ENCODE measurements at places on chromosomes 12 and 14.
A peak's percentile ranks its signal among the peaks of the same experiment; 100 is the strongest.

- DNase-seq: no peak
Observed at GRCh38 chr12:53147181-53147580, 33.3 kb upstream of the ZNF740 start.

- no peak for DNase-seq
Observed at GRCh38 chr14:100105357-100106169, 40.3 kb downstream of the EVL start.

- DNase-seq: peak; percentile 46
Observed at GRCh38 chr12:96365604-96366380, 34.4 kb downstream of the CDK17 start.

- no peak for DNase-seq
Observed at GRCh38 chr12:81114226-81114625, 36.3 kb downstream of the ACSS3 start.

DNA sequence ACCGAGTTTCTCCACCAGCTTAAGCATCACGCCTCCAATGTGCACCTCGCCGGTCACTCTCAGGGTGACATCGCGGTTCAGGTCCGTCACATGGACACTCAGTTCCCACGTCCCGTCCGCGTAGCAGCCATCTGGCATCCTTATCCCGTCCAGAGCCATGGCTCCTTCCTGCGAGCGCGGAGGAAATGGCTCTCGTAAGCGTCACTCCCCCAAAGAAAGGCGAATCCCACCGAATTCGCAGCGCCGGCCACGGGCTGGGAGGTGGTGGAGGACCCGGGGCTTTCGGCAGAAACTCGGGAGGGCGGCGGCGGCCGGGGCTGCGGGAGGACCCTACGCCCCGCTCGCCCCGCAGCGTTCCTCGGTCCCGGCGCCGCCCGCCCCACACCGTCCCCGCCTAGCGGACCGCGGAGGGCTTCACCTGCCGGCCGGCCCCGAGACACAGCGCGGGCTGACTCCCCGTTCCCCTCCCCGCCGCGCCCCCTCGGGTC is 396 bp downstream of the FERMT2 start:
- peak; percentile 44 for DNase-seq

DNA sequence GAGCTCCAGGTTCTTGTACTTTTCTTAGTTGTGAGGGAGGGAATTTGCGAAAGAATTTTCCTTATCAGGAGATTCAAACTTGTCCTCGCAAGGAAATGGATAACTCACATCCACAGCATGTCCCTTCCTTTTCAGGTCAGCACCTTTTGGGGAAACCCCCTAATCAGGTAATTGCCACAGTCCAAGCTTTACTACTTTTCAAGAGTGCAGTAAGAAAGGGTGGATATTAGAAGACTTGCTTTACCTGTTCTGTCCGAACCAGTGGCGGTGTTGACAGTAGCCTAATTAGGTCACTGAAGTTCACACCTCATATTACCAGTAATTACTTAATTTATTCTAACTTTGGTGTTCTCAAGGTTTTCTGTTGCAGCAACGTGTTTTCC is 6.7 kb upstream of the C12orf50 start:
- DNase-seq: no peak

- DNase-seq: no peak
Observed at GRCh38 chr12:68377881-68378280, 45.7 kb upstream of the MDM1 start.

DNA sequence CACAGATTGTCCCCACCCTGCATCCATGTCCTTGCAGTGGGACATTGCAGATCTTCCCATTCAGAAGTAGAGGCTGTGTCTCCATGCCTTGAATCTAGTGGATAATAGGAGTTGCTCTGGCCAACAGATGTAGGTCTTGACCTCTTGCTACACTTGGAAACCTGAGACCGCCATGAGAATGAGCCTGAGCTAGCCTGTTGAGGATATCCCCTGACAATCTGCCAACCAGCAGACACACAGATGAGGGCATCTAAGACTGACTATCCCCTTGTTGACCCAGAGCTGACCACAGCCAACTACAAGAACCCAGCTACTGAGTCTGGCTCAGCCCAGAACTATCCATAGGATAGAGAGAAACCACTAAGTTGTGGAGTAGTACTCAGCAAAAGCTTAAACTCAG is 161.1 kb upstream of the NOS1 start:
- peak; percentile 42 for DNase-seq

GRCh38 chr12:99381992-99382391 is 265.6 kb upstream of the GARIN6 start:
- DNase-seq: no peak

DNA sequence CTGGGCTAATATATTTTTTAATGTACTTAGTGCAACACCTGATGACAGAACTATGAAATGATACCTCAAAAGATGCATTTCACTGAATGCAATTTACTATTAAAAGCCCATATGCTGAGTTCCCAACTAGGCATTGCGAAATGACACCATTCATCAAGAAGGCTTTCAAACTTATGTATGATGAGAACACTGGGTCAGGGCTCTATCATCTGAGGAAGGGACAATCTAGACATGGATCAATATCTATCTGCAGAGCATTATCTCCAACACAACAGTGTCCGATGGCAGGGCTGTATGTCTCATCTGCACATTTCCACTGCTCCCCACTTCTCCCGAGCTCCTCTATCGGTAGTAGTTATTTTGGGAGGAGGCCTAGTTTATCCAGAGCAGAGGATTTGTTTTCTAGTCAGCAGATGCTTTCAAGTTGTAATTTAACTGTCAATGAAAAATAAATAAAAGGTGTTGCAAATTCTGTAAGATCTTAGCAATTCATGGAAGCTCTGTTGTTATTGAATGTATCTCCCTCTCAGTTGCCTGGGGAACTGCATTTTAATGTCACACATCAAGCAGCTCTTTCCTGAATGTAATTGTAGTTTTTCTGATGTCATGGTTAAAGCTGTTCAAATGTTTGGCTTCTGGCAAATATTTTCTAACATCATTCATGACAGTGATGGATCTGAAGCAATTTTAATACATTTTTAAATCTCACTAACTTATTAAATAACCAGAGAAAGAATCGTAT is 7.4 kb upstream of the GCH1 start:
- DNase-seq: no peak

GRCh38 chr12:57142727-57143126 is 4.7 kb downstream of the LRP1-AS start:
- DNase-seq: no peak

DNA sequence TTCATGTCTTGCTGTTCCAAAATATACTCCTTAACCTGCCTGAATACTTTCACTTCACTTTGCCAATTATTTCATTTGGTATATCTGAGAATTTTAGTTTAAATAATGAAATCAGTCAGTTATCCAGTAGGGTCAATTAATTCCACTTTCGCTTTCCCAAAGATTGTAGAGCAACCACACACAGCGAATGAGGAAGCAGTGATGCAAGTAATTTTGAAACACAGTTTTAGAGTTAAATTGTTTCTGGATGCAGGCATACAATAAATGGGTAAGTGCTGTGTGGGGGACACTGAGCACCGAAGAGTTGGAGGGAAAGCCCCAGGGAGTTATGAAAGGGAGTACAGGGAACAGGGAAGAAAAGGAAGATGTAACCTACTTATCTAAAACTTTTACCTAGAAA is 62.8 kb downstream of the TSHR start:
- no peak for DNase-seq

DNA sequence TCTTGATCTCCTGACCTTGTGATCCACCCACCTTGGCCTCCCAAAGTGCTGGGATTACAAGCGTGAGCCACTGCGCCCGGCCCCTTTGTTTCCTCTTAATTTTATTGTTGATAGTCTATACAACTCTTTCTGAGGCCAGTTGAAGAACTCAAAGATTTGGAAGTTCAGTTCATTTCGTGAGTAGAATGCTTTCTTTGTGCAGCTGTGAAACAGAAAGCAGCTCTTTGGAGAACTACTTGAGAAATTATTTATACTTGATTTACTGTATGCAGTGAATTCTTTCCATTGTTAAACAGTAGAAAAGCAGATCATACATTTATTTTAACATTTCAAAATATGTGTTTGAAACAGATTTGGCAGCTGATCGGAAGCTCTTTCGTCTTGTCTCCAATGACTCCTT is 69.3 kb downstream of the PCNX1 start:
- no peak for DNase-seq

GRCh38 chr12:65182012-65182739 is 12.8 kb downstream of the LEMD3 start:
- no peak for DNase-seq

DNA sequence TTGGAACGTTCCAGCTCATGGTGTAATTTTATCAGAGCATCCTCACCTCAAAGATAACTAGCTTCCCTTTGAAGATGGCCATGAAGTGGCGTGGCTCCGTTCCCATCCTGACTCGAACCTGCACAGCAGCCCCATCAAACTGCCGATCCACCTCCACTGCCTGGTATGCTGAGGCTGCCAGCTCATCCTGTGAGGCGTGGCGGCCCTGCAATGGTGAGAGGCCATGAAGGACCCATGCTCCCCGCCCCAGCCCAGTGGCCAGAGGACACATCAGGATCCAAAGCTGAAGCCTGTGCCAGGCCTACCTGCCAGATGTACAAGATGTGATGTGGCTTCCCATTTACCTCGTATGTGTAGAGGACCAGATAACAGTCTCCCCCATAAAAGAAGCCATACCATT is 11.2 kb downstream of the AVIL start:
- DNase-seq: no peak

DNA sequence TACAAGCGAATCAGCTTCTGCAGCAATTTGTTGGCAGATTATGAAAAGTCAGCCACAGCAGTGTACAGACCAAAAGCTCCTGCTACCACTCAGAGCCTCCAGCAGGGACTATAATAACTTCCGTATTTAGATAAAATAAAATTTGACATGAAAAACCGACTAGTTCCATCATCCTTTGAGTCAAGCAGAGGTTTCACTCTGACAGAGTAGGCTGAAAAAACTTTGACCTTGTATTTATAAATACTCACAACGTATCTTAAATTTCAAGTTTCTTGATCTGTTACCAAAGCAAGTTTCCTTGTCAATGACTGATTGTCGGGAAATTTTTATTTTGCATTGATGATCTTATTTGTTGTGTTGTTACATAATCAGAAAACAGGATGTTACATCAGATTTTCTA is 283.4 kb downstream of the DAD1 start:
- no peak for DNase-seq

GRCh38 chr12:52848661-52849255 is at the start of gene KRT78:
Gene KRT78, minus strand, starts transcription at chr12:52848994. Its CDS starts 64 bp downstream, at chr12:52848930.
- DNase-seq: no peak

DNA sequence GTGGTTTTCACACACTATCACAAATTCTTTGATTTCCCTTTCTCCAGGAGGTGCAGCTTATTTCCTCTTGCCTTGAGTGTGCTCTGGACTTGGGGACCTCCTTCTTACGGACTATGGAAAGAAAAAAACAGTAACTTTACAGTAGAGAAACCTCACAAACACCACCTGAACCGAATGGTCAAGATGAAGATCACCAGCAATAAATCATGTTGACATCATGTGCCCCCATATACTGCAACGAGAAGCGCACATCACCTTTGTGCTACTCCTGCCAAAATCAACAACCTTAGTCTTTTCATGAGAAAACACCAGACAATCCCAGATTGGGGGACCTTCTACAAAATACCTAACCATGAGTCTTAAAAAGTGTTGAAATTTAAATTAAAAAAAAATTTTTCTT is 13.3 kb upstream of the NYNRIN start:
- DNase-seq: no peak

DNA sequence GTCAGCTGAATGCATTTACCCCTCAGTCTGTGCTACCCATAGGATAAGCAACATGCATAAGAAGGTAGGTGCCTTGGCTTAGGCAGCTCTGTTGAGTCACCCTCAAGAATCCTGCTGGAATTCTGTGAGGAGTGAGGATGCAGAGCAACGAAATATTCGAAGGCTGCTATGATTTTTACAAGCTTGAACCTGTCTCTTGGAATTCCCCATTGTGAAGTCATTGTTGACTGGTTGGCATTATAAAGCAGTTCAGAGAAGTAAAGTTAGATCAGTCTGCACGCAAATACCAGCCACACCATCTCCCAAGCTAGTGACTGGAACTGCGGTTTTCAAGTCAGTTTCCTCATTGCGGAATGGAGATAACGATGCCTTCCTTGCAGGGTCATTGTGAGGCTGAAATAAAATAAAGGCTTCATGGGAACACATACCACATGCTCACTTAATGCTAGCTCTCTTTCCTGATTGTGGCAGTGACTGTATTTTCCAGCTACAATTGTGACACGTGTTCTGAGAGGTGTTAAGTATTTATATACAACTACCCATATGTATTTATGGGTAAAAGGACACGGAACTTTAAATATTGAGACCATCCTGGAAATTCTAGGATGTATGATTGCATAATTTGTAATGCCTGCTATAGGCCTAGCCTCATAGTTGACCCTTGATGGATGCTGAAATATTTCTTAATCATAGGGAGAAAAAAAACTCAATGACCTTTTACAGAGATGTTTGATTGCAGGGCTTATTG is 96.7 kb downstream of the ETV6 start:
- DNase-seq: peak; percentile 32

- peak; percentile 58 for DNase-seq
Observed at GRCh38 chr14:21241218-21241819, 27.9 kb downstream of the HNRNPC start.

DNA sequence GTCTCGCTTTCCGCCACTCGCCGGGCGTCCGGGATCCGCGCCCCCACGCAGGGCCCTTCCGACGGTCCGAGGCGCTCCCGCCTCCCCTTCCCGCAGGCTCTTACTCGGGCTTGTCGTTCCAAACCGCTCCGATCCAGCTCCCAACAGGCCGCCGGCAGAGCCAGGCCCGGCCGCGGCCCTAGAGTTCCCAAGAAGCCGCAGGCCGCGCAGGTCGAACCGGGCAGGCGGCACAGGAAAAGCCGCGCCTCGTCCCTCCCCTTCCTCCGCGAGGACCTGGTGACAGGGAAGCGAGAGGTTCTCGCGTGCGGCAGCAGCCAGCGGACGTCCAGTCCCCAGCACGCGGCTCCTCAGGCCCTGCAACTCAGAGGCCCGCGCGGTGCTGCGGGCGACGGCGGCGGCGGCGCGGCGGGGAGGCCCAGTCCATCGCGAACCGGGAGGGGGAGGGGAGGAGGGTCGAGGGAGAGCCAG is 272 bp downstream of the HECTD1 start:
- no peak for DNase-seq

- peak; percentile 70 for DNase-seq
Observed at GRCh38 chr12:50581226-50582184, 76.7 kb downstream of the DIP2B start.

DNA sequence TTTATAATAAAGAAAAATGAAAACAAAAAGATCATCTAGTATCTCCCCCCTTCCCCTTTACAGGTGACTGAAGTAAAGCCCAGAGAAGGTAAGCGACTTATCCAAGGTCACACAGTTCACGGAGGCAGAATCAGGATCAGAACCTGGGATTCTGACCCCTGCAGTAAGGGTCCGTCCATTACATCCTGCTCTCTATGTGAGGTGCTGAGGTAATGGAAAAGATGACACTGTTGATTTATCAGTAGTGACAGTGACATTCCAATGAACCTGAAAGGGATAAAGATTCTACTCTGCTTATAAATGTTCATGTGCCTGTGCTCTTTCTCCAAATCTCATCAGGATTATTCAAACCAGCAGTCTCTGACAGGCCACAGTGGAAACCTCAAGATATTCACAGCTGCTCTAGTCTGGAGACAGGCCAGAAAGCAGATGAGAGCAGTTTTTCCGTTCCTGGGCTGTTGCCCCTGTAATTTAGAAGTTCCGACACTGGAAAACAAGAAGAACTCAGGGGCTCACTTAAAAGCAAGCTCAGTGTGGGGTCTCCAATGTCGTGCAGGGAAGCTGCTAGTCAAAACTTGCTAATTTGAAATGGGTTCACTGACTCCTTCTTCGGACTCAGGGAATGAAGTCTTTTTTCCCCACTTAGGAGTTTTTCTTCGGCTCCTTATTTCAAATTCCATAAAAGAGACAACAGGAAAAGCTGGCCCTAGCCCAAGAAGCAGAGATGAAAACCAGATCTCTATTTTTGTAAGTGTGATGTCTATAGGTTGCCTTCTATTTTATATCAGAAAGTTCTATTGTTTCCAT is 131.8 kb upstream of the EEA1 start:
- DNase-seq: peak; percentile 52

All from AG10803 (cell line).